ENCODE measurements at places on chromosomes 6 and 20.

DNA sequence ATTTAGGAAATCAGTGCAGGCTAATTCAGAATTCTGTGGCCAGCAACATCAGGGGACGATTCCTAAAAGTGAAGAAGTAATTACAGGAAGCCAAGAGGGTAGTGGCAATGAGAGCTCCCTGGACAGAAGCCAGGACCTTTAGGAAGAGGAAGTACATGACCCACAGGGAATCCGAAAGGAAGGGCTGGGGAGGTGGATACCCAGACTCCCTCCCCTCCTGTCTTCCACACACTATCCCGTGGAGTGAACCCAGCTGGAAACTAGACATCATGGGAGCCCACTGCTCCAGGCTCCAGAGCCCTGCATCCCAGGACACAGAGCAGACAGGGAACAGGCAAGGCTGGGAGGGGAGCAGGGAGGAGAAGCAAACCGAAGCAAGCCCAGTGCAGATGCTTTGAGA lies 83.0 kb downstream of the SNX5 start:
- DNase-seq, result no peak

GRCh38 chr6:152587473-152587872 lies 49.7 kb downstream of the SYNE1 start:
- no peak for DNase-seq

GRCh38 chr20:9236458-9236857 lies 167.6 kb downstream of the PLCB4 start:
- DNase-seq, result no peak

DNA sequence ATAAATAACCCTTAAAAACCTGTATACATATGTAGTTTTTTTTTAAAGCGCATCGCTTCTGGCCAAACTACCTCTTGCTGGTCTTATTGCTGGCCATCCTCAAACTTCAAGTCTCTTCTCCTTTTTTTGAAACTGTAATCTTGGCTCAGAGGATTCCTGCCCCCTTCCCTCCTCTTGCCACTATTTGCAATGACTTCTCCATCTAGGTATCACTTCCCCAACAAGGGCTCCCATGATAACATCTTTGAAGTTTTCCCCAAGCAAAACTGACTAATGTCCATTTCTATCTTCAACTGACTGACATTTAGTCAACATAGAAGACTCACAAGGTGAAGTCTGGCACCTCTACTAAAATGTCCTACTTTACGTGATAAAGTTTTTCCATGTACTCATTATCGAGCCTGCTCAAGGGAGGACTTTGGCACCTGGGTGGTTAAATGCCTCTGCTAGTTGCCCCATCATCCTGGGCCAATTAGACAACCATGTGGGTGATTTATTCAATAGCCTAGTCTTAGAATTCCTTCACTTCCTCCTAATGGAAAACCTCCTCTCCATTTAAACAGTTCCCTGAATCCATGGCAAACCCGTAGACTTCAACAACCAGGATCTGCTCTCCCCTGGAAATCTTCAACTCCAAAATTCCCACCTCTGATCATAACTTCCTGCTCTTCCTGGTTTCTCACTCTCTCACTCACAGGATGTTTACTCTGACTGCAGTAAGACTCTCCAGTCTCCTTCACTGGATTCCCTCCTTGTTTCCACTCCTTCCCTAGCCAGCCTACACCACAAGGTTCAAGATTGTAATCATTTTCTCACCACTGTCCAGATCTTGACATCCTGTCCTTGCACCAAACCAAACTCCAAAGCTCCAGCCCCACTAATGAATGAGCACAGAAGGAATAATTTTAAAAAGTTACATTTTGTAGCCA lies 9.4 kb upstream of the PLAGL1 start:
- DNase-seq, result no peak

GRCh38 chr6:113184736-113185135 lies 672.4 kb upstream of the MARCKS start:
- no peak for DNase-seq

GRCh38 chr20:54619181-54619580 lies 143.8 kb downstream of the DOK5 start:
- no peak for DNase-seq

GRCh38 chr6:56693246-56693607 lies 50.5 kb upstream of the DST start:
- DNase-seq, result no peak

GRCh38 chr6:13681305-13682061 lies 30.2 kb downstream of the RANBP9 start:
- no peak for DNase-seq

- no peak for DNase-seq
Observed at GRCh38 chr20:9475456-9475855, 38.9 kb upstream of the LAMP5 start.
